Stimulated activated CD8-positive, alpha-beta memory T cell treated with anti-CD3 and anti-CD28 coated beads, Interleukin-7, amount 100 ng/mL, for 1 hour (primary cell): ENCODE measurements at places on chromosomes 12 and 14.

DNA sequence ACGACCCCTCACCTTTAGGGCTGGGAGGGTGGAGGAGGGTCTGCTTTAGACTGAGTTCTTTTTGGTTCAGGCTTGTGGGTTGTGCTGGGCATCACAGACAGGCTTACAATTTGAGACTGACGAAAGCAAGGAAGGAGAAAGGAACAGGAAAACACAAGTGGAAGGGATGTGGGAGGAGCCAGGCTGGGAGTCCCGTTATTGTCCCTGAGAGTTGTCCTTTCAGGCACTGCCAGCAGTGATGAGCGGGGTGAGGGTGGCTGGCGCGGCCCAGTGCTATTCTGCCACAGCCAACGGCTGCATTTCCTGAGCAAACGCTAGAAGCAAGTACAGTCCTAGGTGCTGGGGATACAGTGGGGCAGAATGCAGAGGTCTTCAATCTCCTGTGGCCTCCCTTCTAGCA, 29.2 kb upstream of the TSPAN9 start:
- DNase-seq = no peak

DNA sequence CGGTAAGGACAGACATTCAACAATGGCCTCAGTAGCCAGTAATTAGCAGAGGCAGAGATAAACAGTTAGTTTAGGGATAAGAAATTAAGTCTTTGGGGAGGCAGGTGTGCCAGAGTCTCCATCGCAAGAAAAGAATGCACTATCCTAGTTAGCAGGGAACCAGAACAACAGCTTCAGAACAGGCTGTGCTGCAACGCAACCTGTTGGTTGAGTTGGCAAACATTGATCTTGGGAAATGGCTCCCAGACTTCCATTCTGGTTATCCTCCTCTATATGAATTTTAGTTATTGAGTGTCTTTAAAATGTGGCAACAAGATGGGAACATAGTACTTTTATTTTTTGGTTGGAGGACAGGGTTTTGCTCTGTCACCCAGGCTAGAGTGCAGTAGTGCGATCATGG, 12.3 kb upstream of the LEMD3 start:
- no peak for DNase-seq

- DNase-seq = no peak
These were observed 42.2 kb upstream of the CRACR2A start for GRCh38 chr12:3795066-3795465.

DNA sequence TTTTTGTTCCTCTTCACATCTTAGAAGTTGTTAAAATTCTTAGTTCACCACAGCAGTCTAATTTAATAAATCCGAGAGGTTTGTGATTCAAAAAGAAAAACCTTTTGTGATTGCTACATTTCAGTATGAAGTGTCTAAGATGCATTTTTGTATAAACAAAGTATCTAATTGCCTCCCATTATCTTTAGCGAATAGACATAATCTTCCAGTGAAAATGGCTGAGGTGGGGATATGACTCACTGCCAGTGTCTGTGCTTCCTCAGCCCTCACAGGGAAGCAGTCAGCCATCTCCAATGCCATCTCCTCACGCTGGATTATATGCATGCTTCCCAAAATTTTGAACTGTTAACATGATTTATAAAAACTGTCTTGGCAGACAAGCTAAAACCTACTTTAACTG, 7.6 kb downstream of the GCH1 start:
- no peak for DNase-seq

GRCh38 chr12:76711241-76711640, 52.7 kb upstream of the ZDHHC17 start:
- no peak for DNase-seq

DNA sequence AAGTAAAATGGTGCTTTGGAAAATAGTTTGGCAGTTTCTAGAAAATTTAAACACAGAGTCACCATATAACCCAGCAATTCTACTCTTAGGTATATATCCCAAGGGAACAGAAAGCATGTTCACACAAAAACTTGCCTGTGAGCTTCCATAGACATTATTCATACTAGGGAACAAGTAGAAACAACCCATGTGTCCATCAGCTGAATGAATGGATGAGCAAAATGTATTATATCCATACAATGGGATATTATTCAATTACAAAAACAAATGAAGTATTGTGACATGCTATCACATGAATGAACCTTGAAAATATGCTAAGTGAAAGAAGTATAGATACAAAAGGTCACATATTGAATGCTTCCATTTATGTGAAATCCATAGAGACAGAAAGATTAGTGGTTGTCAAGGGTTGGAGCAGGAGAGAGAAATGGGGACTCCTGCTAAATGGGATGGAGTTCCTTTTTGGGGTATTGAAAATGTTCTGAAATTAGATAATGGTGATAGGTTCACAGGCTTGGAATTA, 7.9 kb downstream of the SLC10A1 start:
- no peak for DNase-seq

DNA sequence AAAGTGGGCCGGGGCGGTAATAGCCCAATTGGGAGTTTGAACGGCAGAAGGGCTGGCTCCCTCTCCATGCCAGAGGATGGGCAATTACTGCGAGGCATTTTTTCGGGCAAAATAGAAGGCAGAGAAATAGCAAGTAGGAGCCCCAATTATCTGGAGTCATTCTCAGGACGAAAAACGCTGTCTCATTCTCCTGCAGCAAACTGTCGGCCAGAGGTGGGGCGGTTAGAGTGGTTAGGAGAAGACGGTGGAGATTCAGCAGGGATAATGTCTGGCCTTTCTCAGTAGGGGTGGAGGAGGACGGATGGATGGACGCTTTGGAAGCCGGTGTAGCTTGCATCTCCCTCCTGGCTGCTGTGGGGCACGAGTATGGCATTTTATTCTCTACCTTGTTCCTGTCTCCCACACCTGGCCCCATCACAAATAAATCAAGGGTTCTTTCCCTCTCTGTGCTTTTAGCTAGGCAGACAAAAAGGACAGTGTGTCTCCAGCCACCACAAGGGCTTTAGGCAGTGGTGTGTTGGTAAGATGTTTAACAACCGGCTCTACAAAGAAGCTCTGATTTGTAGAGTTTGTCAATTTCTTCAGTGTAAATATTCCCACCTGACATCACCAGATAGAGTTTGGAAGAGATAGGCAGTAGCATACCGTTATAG, 140.5 kb upstream of the LHX5 start:
- DNase-seq = no peak

- no peak for DNase-seq
These were observed 273.6 kb upstream of the PWP1 start for GRCh38 chr12:107411792-107412535.

DNA sequence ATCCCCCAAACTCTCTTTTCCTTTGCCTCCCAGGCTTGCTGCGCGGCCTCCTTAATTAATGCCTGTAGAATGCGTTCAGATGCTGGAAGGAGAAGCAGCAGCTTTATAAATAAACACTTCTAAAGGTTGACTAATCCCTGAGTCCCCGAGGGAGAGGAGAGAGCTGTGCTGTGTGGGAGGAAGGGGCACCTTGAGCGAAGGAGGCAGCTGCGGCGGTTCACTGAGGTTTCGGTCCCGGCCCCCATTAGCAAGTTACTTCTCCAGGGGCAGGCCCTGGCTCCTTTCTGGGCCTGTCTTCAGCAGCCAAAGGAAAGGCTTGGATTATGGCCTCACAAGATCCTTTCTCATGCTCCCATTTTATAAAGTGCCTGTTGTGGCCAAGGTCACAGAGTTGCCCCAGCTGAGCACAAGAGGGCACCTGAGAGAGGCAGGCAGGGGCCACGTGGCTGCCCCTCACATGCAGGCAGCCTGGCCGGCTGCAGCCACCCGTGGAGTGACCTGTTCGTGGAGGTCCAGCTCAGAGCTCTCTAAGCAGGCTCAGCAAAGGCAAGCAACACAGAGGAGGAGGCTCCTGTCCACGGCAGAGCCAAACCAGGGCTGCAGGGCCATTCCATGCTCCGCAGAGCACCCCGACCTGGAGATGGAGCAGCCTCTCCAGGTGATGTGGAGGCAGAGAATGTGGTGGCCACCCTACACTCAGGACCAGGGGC, 15.0 kb upstream of the CACNA2D4 start:
- no peak for DNase-seq

DNA sequence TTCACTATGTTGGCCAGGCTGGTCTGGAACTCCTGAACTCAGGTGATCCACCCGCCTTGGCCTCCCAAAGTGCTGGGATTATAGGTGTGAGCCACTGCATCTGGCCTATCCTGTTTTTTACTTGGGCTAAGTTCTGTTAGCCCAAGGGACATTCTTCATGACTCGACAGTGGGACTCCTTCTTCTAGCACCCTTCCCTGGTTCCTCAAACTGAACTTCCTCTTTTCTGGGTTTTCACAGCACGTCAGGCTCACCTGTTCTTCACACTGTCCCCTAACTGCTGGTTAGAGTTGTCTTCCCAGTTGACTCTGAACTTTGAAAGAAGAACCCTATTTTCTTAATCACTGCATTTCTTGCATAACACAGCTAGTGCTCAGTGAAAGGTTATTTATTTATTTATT, 22.5 kb downstream of the CABP1 start:
- no peak for DNase-seq
